ENCODE measurements at places on chromosomes 6 and 20.

DNA sequence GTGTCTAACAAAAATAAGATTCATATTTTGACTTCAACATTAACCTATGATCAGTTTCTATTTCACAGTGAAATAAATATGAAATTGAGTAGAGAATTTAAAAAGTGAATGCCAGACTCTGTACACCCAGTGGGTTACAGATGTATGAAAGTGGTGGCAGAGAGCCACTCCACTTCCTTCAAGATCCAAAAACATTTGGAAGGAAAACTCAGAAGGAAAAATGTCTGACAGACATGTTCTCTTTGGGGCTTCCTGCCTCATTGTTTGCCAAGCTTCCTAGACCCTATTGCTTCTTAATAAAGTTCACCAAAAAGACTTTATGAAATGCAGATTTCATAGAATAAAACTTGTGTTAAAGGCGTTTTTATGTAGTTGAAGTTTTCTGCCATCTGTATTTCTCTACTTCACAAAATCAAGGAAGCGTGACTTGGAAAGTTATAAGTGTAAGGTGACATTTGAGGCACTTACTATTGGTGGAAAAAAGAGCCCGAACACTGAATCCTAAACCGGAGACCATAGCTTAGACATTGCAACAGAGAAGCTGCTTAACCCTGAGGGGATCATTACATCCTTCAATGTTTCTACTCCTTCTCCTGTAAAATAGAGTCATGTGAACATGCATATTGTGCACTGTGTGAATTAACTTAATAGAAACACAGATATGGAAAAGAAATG, 12.8 kb downstream of the HMGCLL1 start:
- DNase-seq: no peak

- no peak for DNase-seq
These were observed 231.8 kb upstream of the SPTLC3 start for GRCh38 chr20:12777016-12777415.

- no peak for DNase-seq
These were observed 27.1 kb downstream of the CHMP4B start for GRCh38 chr20:33838035-33838864.

DNA sequence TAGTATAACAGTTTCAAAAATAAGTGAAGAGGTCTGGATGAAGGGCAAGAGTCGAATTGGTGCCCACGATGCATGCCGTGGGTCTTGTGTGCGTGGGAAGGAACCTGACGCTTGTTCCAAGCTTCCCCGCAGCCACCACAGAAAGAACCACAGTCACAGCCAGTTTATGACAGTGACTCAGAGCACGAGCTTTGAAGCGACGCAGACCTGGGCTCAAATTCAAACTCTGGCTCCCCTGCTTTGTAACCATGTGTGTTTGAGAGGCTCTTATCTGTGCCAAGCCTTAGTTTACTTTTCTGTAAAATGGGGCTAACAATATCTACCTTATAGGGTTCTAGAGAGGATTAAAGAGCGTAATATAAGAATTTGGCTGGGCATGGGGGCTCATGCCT, 65.5 kb downstream of the SYNJ2 start:
- DNase-seq: no peak

DNA sequence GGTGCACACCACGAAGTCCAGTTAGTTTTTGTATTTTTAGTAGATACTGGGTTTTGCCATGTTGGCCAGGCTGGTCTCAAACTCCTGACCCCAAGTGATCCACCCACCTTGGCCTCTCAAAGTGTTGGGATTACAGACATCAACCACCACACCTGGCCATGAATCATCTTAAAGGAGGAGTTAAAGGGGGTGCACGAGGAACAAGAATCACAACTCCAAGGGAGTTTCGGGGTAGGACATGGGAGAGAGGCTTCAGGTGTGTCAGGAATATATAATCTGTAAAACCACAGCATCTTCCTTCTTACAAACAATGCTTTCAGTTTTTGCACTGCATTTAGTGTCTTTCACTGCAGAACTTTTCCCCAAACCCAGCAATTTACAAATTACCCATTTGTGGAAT, 137.4 kb upstream of the SGK1 start:
- DNase-seq: no peak

DNA sequence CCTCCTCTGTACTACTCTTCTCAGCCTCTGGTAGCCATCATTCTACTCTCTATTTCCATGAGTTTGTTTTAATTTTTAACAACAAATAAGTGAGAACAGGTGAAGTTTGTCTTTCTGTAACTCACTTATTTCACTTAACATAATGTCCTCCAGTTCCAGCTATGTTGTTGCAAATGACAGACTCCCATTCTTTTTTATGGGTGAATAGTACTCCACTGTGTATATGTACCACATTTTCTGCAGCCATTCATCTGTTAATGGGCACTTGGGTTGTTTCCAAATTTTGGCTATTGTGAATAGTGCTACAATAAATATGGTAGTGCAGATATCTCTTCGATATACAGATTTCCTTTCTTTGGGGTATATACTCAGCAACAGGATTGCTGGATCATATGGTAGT, 73.7 kb upstream of the TNFRSF21 start:
- DNase-seq: no peak

- DNase-seq: no peak
These were observed 130.4 kb upstream of the LRFN2 start for GRCh38 chr6:40717411-40718057.

GRCh38 chr20:18972251-18972876, 158.8 kb downstream of the SCP2D1 start:
- DNase-seq: no peak

DNA sequence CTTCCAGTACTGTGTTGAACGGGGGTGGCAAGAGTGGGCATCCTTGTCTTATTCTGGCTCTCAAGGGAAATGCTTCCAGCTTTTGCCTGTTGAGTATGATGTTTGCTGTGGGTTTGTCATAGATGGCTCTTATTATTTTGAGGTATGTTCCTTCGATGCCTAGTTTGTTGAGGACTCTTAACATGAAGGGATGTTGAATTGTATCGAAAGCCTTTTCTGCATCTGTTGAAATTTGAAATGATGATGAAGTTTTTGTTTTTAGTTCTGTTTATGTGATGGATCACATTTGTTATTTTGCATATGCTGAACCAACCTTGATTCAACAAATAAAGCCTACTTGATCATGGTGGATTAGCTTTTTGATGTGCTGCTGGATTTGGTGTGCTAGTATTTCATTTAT, 48.0 kb downstream of the RPRD1B start:
- DNase-seq: no peak

GRCh38 chr6:53375847-53376246, 27.1 kb upstream of the ELOVL5 start:
- DNase-seq: peak; percentile 56

DNA sequence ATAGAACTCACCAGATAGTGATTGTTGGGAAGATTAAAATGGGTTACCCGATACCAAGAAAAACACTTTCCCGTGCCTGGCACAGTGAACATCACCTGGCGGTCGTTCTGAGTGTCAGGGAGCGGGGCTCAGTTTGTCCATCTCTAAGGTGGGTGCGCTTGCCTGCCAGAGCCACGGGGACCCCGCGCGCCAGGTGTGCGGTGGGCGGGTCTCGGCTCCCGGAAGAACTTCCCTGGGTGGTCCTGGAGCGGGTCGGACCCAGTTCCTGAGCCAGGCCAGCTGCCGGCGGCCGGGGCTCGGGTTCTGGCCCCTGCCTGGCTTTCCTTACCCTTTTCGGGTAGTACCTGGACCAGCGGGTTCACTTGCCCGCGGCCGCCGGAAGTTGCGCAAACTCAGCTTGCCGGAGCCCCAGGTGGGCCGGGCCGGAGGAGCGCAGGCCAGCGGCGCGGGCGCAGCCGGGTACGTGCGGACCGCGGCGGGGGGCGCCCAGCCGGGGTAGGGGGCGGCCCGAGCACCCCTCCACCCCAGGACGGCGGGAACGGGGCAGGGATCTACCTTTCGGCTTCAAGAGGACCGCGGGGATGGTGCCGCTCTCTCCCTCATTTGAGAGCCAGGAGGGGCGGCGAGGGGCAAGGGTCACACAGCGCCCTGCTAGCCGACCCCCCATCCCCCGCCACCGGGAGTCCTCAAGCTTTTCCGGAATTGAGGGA, 7.5 kb downstream of the FAM110A start:
- peak; percentile 87 for DNase-seq

- DNase-seq: no peak
These were observed 438.7 kb upstream of the JARID2 start for GRCh38 chr6:14807130-14807529.

DNA sequence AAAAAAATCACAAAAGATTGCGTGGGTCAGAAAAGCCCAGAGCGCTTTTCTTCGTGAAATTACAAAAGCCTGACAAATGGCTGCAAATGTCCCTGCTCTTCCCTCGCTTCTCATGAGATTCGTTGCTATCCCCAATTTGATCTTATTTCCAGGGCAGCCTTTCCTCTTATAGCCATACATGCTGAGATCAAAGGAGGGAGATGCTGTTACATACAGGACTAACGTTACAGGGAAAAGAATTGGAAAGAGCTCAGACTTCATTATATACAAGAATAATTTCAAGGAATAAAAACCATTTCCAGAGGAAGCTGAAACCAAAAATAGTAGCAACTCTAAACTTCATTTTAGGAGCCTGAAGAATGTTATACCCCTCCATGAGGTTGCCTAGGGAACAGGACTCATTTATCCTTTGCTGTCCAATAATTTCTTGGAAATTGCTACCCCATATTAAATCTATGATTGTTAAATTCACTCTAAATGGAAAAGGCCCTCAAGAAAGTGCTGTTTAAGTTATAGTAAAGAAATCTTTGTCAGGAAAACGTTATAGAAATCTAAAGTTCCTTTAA, 81.0 kb downstream of the METTL24 start:
- DNase-seq: no peak

GRCh38 chr20:44983093-44983674, 16.9 kb downstream of the STK4 start:
- no peak for DNase-seq

- DNase-seq: no peak
These were observed 287.7 kb downstream of the ALDH8A1 start for GRCh38 chr6:134662077-134662700.

- no peak for DNase-seq
These were observed 23.6 kb downstream of the PKHD1 start for GRCh38 chr6:52063584-52064344.

DNA sequence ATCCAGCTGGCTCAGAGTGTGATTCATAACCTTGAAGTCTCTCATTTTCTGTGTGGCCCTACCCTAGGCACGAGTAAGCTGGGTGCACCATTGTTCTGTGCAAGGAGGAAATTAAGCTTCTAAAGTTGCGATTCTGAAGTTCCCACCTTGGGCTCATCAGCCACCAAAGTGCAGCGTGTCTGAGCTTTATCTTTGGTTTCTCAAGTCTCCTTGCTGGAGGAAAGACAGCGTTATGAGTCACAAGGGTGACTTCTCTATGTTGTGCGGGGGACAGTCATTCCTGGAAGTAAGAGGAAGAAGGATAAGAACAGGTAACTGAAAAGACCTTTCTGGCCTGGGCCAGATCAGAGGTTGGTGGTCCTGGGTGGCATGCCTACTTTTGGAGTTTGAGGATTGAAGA, 16.8 kb downstream of the MRAP2 start:
- no peak for DNase-seq

- DNase-seq: peak; percentile 8
These were observed 43.2 kb upstream of the TBC1D7 start for GRCh38 chr6:13371421-13372072.

GRCh38 chr6:53466257-53466656, 78.6 kb downstream of the GCLC start:
- no peak for DNase-seq

- peak; percentile 99 for DNase-seq
These were observed at the start of gene FITM2 for GRCh38 chr20:44310664-44311639. Gene FITM2, minus strand, starts transcription at chr20:44311202. Its CDS starts 54 bp downstream, at chr20:44311148.

- DNase-seq: no peak
These were observed 12.8 kb upstream of the PDCD2 start for GRCh38 chr6:170597278-170597677.

- DNase-seq: no peak
These were observed 34.5 kb upstream of the DUSP22 start for GRCh38 chr6:257774-258173.

DNA sequence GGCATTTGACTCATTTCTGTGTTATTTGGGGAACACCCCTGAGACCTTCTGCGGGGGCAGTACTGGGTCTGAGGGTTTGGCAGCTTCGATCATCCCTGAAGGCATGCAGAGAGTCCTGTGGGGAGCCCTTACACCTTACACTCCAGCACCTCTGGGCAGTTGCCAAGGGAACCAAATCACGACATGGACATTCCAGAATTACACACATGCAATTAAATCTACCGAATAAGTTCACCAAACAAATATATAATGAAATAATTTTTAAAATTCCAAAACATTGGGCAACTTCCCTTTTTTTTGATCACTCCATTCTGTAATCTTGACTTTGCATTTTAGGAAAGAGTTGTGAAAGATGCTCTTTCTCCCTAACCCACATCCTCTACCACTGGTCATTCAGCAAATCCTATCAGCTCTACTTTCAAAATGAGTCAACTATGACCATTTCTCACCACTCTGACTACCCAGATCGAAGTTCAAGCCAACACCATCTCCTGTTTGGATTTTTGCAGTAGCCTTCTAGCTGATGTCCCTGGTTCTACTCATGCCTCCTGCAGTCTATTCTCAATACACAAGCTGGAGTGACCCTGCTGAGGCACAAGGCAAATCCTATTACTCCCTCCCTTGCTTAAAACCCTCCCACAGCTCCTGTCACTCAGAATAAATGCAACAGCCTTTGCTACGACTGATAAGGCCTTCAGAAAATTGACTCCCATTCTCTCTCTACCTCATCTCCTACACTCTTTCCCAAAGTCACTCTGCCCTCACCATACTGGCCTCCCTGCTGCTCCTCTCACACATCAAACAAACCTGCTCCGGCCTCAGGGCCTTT, 533.3 kb downstream of the HACE1 start:
- no peak for DNase-seq

DNA sequence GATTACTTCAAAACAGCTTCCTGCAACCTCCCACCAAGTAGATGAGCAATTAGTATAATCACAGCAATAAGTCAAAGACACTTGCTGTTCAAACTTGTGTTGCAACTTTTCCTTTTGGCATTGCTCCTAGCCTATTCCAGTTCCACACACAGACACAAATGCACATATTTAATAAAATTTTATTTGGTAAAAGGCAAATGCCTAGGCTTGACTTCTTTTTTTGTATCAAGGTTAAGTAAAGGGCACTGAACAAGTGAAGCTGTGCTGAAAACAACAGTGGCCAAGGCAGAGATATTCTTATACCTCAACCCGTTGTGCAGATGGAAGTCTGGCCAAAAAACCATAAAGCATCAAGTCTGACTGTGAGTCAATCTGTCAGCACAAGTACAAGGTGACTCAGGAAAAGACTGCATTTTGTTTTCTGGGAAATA, 708.4 kb upstream of the CITED2 start:
- DNase-seq: no peak

DNA sequence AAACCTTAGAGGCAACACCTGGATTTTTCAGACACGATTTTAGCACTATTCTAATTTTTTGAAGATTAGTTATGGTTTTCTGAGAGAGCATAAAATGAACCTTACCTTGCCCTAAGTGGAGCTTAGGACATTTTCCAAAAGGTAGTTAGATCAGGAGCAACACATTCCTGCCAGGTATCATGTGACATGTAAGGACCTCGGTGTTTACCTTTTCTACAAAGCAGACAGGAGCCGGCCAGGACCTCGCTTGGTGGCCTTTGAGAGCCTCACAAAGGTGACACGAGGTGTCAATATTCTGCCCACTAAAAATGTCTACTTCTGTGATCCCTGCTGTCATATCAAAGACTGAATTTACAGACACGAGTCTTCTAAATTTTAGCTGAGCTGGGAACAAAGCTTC, 174.9 kb downstream of the SMOC2 start:
- DNase-seq: peak; percentile 50

Measured in upper lobe of left lung (tissue), 6 donors.